ENCODE measurements at places on chromosomes 5 and 9. TPM values are rescaled to one million over a fixed set of nuclear protein-coding genes. Genes with fewer than 3 reads are reported as not detected.

Gene PTGDS
- total RNA-seq: 1.1 TPM

Gene SPACA9
- total RNA-seq: 4.2 TPM

Gene LHX6
- total RNA-seq: 2.0 TPM

Gene OR1N1
- not detected for total RNA-seq

Gene BNC2
- 6.3 TPM for total RNA-seq

Gene SLC23A1
- total RNA-seq: 0.14 TPM

Gene SHB
- 19.0 TPM for total RNA-seq

Gene DNAI1
- not detected for total RNA-seq

Gene EXOC3
- 42.1 TPM for total RNA-seq

Gene DNM1
- total RNA-seq: 12.3 TPM

Gene MARCOL
- not detected for total RNA-seq

DNA sequence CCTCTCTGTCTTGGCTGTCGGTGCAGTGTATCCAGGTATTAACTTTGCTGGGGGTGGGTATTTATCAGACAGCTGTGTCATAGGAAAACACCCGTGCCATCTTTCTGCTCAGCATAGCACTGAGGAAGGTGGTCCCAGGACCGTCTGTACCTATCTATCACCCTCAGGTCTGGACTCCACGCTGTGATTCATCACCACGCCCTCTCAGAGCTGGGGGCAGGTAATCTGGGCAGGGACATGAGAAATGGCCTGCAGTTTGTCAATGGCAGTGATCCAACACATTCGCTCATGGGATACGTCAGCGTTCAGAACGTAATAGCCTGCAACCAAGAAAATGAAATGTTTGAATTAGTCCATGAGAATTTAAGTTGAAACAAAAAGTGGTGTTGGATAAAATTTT, 151.6 kb upstream of the MAP1B start:
- no peaks in the 10 kb centered on the region for H3K36me3 ChIP-seq
- no peaks in the 10 kb centered on the region for H3K27me3 ChIP-seq
- H3K27ac ChIP-seq: no peak overlapping the region
- no peaks in the 10 kb centered on the region for H3K4me1 ChIP-seq
- no peak for DNase-seq
- no peak overlapping the region for H3K4me3 ChIP-seq

- no peaks in the 10 kb centered on the region for H3K4me1 ChIP-seq
- H3K27me3 ChIP-seq: no peaks in the 10 kb centered on the region
- no peak overlapping the region for H3K27ac ChIP-seq
- no peaks in the 10 kb centered on the region for H3K36me3 ChIP-seq
Measured at GRCh38 chr5:171852255-171852681, 66.7 kb downstream of the SMIM23 start.

DNA sequence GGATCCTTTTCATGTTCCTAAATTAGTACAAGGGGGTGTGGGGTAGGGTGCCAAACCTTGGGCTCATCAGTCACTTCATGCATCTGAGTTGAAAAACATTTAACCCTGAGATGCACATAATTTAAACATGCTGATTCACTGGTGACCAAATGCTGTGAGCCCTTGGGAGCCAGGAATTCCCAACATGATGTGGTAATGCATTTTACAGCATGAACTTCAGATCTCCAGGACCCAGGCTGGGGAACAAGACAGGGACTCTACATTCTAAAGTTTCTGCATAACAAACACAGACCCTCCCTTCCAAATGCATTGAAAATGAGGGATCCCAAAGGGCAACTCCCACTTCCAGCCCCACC, 322.2 kb downstream of the NDUFS4 start:
- DNase-seq: no peak
- H3K4me3 ChIP-seq: no peak overlapping the region
- H3K27me3 ChIP-seq: no peaks in the 10 kb centered on the region
- H3K36me3 ChIP-seq: no peaks in the 10 kb centered on the region
- H3K4me1 ChIP-seq: no peaks in the 10 kb centered on the region

DNA sequence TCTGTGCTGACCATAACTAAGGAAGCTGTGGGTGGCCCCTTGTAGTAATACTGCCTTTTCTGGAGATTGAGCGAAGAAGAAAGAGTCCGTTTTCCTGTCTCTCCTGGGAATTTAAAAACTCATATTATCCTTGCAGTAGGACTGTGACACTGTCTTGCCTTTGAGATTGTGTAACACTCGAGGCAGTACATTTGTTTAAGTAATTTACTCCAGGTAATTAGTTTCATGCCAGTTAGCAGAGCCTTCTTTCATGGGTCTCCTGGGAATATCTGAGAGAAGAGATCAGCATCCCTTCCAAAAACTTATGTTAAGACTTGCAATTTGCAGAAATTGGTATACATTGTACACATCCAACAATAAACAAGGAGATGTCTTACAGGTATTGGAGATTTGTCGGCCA, 405.6 kb downstream of the DMRT2 start:
- H3K4me3 ChIP-seq: no peak overlapping the region
- no peaks in the 10 kb centered on the region for H3K4me1 ChIP-seq
- H3K27me3 ChIP-seq: no peaks in the 10 kb centered on the region
- H3K36me3 ChIP-seq: no peaks in the 10 kb centered on the region

DNA sequence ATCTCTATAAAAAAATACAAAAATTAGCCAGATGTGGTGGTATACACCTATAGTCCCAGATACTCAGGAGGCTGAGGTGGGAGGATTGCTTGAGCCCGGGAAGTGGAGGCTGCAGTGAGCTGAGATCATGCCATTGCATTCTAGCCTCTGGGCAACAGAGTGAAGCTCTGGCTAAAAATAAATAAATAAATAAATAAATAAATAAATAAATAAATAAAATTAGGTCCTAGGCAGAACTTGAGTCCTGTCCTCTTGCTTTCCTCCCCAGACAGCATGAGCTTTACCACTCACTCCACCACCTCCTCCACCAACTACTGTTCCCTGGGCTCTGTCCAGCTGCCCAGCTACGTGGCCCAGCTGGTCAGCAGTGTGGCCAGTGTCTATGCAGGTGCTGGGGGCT, 31.6 kb upstream of the SPZ1 start:
- DNase-seq: no peak
- no peaks in the 10 kb centered on the region for H3K27me3 ChIP-seq
- no peak overlapping the region for H3K4me3 ChIP-seq
- no peaks in the 10 kb centered on the region for H3K36me3 ChIP-seq
- no peak overlapping the region for H3K27ac ChIP-seq
- no peaks in the 10 kb centered on the region for H3K4me1 ChIP-seq

DNA sequence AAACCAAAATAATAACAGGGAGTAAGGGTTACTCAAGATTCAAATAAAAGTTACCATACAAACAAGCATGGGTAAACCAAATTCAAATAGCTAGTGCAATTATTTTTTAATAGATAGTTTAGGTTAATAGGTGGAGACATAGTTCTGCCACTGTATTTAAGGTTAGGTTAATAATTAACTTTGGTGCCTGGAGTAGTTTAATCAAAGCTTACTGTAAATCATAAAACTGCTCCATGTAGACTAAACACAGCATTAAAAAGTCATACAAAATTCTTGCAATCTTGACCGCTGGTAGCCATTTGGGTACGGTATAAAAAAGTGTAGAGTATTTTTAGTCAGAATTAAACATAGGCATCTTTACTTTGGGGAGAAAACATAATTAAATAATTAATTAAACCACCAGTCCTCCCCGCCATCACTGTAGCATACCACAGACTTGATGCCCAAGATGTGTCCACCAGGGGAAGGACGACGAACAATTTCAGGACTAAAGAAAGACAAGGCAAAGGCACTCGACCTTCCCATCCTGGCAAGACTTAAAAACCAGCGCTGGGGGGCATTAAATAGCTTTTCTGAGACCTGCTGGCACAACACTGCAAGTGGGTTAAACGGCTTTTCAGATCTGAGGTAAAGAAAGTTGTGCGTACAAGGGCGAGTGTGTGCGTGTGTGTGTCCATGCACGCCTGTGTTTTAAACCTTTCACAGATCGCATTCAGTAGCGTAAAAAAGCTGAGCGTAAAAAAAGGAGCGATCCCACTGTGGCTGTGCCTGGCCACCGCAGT, 2.9 kb downstream of the SEMA6A start:
- no peaks in the 10 kb centered on the region for H3K27me3 ChIP-seq
- H3K36me3 ChIP-seq: no peaks in the 10 kb centered on the region
- DNase-seq: peak; percentile 38
- H3K4me1 ChIP-seq: peaks cover 29% of the 10 kb centered on the region

DNA sequence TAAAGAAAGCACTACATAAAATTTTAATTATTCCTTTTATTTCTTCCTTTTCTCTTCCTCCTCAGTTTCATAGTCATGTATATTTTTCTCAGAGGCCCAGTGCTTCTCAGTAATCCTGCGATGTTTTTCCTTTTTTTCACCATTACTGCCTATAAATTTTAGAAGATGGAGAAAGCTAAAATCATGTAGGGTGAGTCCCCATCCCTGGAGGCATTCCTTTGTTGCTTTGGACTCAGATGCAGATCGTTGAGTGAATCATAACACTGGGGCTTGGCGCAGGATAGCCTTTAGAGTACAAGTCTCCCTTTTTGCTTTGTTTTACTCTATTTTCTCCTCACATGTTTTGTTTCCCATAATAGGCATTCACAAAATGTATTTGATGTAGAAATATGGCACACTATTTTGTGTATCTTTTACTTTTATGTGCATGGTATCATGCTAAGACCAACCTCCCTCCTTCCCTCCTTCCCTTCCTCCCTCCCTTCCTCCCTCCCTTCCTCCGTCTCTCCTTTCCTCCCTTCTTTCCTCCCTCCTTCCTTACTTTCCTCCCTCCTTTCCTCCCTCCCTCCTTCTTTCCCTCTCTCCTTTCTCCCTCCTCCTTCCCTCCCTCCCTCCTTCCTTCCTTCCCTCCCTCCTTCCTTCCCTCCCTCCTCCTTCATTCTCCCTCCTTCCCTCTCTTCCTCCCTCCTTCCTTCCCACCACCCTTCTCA, 72.4 kb downstream of the NUDT12 start:
- no peak overlapping the region for H3K4me3 ChIP-seq
- no peak overlapping the region for H3K27ac ChIP-seq
- no peaks in the 10 kb centered on the region for H3K27me3 ChIP-seq

DNA sequence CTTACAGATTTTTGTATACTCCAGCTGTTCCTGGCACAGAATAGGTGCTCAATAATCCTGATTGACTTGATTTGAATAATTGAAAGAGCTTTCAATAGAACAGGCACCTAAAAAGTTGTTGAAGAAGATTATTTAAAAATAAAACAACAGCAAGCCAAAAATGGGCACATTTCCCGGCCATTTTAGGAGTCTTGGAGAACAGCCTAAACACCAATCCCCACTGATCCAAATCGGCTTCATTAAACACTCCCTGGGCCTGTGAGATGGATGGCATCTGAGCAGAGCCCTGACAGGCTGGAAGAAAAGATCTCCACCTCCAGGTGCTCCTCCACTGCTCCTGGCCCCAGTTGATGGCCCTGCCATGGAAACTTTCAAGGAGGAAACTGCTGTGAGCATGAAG, 213.3 kb downstream of the MAN2A1 start:
- no peaks in the 10 kb centered on the region for H3K4me1 ChIP-seq
- no peak overlapping the region for H3K4me3 ChIP-seq
- no peaks in the 10 kb centered on the region for H3K36me3 ChIP-seq
- no peak for DNase-seq

- peaks cover 19% of the 10 kb centered on the region for H3K4me1 ChIP-seq
- no peaks in the 10 kb centered on the region for H3K36me3 ChIP-seq
- H3K27me3 ChIP-seq: no peaks in the 10 kb centered on the region
- peak; percentile 97 for DNase-seq
Measured at GRCh38 chr9:86126998-86127972, 27.9 kb upstream of the GOLM1 start.

DNA sequence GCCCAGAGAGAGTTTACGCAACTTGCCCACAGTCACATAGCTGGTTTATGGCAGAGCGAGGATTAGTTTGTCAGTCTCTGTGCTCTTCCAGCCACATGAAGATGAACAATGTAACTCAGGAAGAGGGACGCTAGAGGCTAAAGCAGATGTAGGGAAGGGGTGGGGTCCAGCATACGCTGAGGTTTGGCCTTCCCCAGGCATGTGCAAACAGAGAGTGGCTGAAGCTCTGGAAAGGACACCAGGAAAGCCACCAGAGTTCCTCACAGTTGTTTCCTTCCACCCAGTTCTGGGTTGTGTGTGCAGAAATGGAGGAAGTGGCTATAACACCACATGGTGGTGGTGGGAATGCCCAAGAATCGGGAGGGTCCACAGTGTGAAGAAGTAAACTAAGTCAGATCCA, 60.0 kb downstream of the SNX18 start:
- no peaks in the 10 kb centered on the region for H3K4me1 ChIP-seq
- no peak overlapping the region for H3K4me3 ChIP-seq
- no peaks in the 10 kb centered on the region for H3K27me3 ChIP-seq
- no peaks in the 10 kb centered on the region for H3K36me3 ChIP-seq

DNA sequence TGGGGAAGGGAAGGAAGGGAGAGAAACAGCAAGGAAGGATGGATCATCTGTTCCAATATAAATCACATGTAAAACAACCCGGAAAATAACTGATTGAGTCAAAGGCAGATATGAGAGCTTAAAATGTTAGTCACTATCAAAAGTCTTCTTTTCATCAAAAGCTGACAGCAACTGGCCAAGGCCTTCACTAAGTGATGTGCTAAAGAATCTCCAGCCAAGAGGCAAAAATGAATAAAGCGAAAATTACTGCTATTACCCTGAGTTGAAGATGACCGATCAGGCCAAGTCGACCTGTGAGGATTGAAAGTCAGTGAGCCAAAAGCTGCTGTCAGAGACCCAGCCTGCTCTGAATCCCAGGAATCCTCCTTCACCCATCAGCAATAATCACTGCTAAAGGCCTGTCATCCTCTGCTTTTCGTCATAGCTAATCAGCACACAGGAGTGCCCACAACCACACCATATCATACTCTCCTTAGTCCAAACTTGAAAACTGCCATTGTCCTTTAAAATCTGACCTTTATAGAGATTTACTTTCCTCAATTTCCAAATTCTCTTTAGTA, 736.9 kb downstream of the TLE1 start:
- DNase-seq: no peak
- H3K27ac ChIP-seq: no peak overlapping the region
- no peaks in the 10 kb centered on the region for H3K4me1 ChIP-seq
- no peak overlapping the region for H3K4me3 ChIP-seq

GRCh38 chr5:179224741-179225140, 120.5 kb downstream of the ADAMTS2 start:
- no peaks in the 10 kb centered on the region for H3K4me1 ChIP-seq
- H3K27me3 ChIP-seq: no peaks in the 10 kb centered on the region
- H3K36me3 ChIP-seq: no peaks in the 10 kb centered on the region
- no peak overlapping the region for H3K27ac ChIP-seq
- no peak for DNase-seq
- H3K4me3 ChIP-seq: no peak overlapping the region
